ENCODE measurements at places on chromosomes 2 and 18.

- no peak for DNase-seq
Measured at GRCh38 chr2:20723543-20723942, 56.6 kb downstream of the GDF7 start.

GRCh38 chr18:47490882-47491281 lies 239.4 kb upstream of the SKOR2 start:
- DNase-seq, result no peak

- no peak for DNase-seq
Measured at GRCh38 chr18:33918571-33918970, 306.1 kb downstream of the NOL4 start.

GRCh38 chr2:196316050-196316430 lies 144.7 kb upstream of the STK17B start:
- DNase-seq, result no peak
